ENCODE measurements at places on chromosomes 3 and 15.

DNA sequence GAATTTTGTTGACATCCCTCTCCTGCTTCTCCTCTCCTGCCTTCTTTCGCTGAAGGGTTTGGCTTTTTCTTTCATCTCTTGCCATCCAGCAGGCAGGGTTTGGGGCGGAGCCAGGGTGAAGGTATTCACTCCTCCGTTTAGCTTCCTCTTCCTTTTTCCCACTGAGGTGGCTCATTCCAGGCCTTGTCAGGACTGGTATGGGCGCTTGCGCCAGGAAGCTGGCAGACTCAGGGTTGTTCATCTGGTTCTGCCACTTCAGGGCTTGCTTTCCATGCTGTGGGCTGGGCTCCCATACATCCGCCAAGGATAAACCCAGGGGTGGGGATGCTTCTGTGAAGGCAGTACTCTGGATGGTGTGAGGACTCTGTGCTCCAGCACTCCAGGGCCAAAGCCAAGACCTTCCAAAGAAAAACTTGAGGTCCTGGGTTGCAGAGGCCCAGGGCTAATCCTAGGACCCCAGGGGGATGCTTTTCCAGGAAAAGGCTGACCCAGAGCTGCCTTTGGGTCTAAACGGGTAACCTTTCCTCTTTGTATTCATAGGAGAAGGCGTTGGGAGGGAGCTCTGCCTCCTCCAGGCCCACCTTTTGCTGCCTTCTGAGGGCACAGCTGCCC lies 7.7 kb upstream of the AMOTL2 start:
- no peak for DNase-seq

DNA sequence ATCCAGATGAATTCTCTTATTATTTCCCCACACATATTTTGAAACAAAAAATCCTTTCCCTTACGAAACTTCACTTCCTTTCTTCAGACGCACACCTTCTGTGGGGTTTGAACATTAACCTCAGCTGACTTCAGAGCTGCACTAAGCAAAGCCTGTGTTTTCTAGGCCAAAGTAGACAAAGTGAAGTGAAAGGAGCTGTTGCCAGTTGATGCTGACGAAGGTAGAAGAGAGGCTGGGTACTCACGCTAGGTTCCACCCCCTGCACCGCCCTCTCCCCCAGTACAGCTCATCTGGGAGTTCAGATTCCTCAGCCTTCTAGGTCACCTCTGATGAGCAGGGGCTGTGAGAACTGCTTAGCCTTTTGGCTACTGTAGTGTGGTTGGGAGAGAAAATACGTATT lies 24.1 kb downstream of the DUT start:
- DNase-seq: no peak

GRCh38 chr15:64340355-64340754 lies 15.6 kb downstream of the CSNK1G1 start:
- no peak for DNase-seq

DNA sequence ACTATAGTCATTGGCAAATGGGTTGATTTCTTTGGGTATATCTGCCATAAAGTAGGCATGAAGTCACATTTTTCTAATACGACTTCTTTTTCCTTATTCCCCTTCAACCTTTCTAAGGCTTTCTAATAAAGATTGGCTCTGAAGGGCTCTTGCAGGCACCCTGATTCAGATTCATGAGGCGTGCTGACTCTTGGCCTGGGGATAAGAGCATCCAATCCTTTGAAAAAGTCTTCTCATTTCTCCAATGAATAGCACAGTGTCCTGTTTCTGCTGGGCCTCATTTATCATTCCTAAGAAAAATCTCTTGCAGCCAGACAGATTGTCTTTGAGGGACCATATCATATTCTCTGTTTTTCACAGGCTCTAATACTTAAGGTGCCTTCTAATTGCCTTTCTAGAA lies 32.3 kb upstream of the BNIP2 start:
- no peak for DNase-seq

- no peak for DNase-seq
Measured at GRCh38 chr15:62026487-62027262, 33.6 kb downstream of the VPS13C start.

- DNase-seq: no peak
Measured at GRCh38 chr3:187368251-187369088, at the start of gene RTP4. Gene RTP4 (plus strand): TSS chr3:187368385. CDS start chr3:187368442, 57 bp downstream.

- no peak for DNase-seq
Measured at GRCh38 chr15:65529762-65530317, 423 bp upstream of the HACD3 start.

DNA sequence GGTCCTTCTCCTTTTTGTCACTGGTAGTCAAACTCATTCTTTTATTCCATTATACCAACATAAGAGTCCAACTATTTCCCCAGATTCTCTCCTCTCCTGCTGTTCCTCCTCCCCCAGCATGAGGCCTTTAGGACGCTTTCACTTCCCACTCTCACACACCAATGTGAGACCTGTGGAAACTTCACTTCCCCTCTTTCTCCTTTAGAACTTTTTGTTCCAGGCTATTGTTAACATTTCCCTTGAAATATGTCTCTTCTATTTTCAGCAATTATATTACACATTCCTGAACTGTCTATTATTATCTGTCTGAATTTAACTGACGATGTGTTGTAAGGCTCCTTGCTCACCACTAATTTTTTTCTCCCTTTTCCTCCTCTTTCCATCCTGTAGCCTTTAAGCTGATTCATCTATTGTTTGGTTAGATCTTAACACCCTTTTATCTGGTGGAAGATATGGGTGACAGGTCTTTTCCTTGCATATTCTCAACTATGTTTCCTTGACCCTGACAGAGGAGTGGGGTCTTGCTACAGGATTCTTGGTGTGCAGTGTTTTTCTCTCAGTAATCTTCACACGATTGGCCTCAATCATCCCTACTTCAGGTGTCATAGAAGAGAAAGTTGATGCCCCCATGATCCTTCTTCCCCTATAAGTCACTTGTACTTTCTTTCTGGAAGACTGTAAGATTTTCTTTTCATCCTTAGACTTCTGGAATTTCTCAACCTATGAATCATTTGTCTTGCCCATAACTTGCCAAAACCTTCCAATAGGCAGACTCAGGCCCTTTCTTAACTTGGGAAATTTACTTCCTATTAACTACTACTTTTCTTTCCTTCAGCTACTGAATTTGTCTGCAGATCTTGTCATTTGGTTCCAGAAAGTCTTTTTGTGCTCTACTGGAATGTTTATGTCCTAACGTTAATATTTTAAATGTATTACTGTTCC lies 5.9 kb downstream of the CYP19A1 start:
- no peak for DNase-seq

- no peak for DNase-seq
Measured at GRCh38 chr15:76341366-76342057, 4.9 kb downstream of the ISL2 start.

DNA sequence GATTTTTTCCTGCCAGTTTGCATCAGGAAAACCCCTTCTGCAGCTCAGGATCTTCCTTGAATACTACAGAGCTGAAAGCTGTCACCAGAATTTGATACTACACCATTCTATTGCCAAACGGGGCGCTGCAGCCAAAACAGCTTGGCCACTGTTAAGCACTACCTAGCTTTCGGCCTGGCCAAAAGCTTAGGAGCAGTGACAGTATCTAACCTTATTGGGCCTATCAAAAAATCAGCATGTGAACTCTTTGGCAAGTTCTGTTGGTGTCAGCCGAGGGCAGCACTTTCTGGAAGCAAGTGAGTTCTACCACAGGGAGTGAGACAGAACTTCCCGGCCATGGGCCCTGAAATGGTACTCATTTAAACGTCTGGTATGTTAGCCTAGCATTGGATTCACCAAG lies 16.1 kb upstream of the GYG1 start:
- DNase-seq: no peak

DNA sequence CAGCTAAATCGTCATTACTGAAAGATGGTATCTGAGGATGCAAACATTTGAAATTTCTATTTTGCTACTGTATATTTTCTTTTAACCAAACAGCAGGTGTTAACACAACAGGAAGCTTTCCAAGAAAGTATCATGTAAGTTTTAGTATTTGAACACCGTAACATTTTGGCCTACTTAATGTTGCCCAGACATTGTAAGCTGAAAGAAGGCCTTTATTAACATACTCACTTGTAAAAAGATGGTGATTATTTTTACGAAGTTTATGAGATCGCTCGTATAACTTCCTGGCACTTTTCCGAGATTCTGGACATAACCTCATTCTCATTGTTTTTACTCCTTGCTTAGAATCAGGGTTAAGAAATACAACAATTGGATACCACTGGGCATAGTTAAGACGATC lies 95.7 kb downstream of the TJP1 start:
- no peak for DNase-seq

DNA sequence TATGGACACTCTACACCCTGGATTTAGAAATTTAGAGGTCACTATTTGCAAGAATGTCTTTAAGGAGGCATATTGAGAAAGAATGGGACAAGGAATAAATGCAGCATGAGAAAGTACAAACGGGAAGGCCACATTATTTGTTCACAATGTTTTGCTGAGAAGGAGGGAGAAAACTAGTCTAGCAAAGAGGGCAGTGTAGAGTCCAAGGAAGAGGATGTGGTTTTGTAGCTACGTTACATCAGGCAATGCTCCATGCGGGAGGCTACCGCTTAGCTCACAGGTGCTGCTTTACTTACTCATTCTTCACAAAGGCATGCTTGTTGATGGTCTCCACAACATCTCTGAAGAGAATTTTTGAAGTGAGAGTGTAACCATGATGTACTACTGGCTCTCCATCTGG lies 191.1 kb downstream of the PLCH1 start:
- no peak for DNase-seq

DNA sequence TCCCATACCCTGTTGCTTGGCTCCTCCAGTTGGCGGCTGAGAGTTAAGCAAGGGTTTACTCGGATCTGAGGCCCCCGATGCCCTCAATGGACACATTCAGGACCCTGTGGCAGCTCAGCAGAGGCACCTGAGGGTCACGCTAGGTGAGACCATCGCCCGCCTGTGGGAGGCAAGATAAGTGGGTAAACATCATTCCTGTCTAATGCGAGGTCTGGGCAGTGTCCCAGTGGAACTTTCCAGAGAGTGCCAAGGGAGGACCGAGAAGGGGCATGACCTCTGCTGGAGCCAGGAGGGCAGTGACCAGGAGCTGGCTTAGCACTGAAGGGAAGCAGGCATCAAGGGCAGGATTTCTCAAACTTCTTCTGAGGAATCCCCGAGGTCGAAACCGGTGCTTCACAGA lies 65.4 kb upstream of the SEC61A1 start:
- no peak for DNase-seq
